ENCODE measurements at places on chromosomes 1 and 21.

- DNase-seq = no peak
Measured at GRCh38 chr1:2404890-2405511, 7.4 kb downstream of the PEX10 start.

DNA sequence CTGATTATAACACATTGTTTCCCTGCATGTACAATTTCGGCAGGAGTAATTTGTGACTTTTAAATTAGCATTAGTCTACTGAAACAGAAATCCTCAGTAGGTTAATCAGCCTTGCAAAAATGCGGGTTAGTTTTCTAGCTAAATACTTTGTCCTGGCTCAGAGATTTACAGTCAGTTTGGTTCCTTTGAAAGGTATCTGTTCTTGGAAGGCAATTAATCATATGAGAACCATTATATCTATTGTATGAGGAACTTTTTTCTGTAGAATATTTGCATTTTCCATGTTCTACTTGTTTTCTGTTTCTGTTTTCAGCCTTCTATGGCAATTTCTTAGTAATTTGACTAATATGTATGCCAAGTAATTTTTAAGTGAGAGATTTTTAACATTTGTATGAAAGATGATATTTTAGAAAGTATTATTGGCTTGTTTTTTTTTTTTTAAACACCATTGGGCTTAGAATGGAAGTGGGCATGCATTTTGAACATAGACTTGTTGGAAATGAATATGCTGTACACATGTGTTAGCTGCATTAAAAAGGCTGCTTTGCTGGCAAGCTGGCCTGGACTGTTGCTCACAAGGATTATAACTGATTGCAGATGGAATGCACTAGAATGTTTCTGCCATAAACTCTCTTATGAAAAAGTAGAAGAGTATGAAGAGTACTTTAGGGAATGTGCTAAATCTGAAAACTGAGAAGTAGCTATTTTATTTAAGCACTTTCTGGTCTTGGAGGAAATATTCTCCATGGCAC, 26.2 kb downstream of the KIF1B start:
- DNase-seq = no peak

DNA sequence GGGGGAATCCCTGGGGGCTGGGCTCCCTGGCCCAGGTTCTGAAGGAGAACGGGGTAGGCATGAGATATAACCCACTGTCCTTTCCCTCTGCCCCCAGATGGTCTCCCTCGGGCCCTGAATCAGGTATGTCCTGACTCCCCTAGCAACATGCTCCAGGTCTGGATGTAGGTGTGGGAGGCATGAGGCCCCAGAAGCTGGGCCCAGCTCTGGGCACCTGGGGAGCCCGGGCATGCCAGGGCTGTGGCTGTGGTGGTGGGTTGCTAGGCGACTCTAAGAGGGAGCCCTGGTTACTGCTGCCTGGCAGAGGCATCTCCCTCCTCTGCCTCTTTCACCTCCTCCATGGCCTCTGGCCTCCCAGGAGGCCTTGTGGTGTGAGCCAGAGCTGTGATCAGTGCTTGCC, 16.2 kb downstream of the FOXO6 start:
- DNase-seq = no peak

GRCh38 chr1:231046730-231047395, 6.8 kb upstream of the FAM89A start:
- DNase-seq = no peak

GRCh38 chr1:97524211-97524610, 396.6 kb downstream of the DPYD start:
- no peak for DNase-seq

DNA sequence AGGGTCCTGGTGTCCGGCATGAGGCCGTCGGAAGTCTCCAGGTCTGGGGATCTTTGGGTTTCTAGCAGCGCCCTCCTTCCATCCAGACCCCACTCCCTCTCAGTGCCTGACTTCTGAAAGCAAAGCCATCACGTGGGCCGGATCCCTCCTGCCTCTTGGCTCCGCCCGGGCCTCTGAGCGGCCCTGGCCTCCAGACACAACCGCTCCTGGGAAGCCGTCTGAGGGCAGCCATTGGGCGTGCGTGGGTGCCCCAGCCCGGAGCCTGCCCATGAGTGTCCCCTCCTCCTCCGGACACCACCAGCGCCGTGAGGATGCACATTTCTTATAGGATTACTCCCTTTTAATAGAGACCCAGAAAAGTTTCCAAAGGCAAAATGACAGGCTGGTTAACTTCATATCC, 137.0 kb upstream of the ARHGEF16 start:
- DNase-seq = no peak

- DNase-seq = no peak
Measured at GRCh38 chr1:174682419-174683008, 234.8 kb downstream of the GPR52 start.

DNA sequence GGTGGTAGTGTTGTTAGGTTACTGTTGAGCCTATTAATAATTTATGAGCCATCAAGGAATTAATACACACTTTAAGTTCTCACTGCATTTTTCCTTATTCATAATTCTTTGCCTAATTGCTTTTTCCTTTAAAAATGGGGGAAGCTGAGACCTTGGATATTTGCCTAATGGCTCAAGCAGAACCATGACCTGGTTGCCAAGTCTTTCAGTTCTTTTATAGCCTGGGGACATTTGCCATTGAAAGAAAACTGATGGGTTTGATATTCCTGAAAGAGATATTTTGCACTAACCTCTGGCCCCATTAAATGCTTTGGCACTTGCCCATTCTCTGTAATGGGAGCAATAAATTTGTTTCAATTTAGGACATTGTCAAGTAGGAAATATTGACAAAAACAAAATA, 18.5 kb upstream of the LRRC53 start:
- DNase-seq = no peak

GRCh38 chr1:58456470-58456869, 90.1 kb downstream of the OMA1 start:
- DNase-seq = no peak

DNA sequence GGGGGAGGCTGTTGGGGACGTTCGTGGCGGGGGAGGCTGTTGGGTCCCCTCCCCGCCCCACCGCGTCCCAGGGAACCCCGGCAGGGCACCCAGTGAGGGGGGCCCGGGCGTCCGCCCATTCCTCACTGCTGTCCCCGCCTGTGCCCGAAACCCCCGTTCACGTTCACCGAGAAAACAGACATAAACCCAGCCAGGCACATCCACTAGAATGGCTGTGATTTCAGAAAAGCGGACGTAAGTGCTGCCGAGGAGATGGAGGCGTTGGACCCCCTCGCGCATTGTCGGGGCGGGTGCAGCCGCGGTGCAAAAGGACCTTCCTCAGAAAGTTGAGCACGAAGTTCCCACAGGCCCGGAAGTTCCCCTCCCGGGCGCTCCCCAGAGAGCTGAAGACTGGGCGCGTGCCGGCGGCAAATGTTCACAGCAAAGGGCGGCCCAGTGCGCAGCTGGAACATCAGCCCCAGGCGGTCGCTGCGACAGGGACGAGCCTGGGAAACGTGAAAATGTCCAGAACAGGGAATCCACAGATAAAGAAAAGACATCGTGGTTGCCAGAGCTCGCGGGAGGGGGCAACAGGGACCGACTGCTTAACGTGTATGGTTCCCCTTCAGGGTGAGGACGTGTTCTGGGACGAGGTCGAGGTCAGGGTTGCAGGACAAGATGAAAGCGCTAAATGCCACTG, 18.5 kb upstream of the SAMD11 start:
- DNase-seq = no peak

DNA sequence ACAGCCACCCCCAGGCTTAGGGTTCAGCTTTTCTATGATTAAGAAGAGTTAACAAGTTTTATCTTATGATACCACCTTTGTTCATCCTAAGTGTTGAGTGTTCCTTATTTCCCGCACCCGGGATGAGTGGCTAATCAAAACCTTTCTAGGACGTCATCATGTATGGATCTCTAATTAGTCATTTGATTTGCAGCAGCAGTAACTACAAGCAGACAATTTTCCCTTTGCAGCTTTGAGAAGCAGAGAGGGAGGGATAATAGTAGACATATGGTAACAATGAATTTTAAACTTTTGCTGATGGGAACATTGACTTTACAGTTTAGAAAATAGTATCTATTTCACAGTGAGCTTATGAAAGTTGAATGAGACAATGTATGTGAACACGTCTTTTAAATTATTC, 30.8 kb upstream of the SLC35F3 start:
- DNase-seq = no peak

DNA sequence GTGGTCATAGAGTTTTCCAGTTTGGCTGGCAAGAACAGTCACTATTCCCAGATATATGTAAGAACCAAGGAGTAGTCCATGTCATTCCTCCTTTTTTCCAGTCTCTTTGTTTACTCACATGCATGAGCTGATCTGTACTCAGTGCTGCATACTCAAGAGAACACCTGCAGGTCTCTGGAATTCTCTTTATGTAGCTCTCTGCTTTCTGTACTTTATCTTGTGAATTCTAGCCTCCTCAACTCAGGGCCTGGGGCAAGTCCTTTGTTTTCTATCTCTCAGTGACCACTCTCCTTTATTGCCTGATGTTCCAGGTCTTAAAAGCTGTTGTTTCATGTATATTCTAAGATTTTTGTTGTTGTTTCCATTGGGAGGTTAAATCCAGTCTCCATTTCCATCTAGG, 478.9 kb downstream of the DPYD start:
- DNase-seq = no peak

- DNase-seq = no peak
Measured at GRCh38 chr1:194040496-194040895, 854.1 kb upstream of the B3GALT2 start.

- DNase-seq = no peak
Measured at GRCh38 chr1:198068285-198068684, 88.5 kb upstream of the NEK7 start.

- DNase-seq = no peak
Measured at GRCh38 chr1:205998457-205999241, 4.5 kb downstream of the RAB7B start.

DNA sequence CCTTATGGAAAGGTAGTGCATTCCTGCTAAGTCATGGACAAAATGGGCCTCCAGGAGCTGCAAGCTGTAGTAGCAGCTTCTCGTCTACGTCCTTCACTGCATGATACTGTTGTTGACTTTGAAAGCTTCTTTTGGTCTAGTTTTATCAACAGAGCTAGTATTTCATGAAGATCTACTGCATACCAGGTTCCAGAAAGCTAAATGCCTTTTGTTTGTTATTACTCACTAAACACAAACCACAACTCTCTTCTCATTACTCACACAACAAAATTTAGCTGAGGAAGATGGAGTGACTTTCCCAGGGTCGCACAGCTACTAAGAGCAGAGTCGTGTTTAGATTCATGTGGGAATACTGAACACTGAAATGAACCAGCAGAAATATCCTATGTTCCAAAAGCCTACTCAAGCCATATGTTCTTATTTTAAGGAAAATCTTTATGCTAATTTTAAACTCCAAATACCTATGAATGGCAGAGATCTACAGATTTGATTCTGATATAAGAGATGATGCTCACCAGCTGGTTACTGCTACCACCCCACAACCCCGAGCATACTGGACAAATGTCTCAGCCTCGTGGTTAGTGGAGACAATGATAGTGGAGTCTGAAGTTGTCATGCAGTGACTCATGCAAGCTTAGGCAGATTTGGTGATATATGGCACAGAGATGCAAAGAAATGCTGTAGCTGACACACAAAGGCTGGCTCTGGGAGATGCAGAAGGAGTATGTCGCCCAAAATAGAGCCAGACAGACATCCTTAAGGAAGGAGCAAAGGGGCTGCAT, 20.6 kb downstream of the PGBD2 start:
- DNase-seq = no peak

- DNase-seq = no peak
Measured at GRCh38 chr1:99503276-99503747, 142.6 kb upstream of the PALMD start.

GRCh38 chr1:34771573-34772371, 9.2 kb upstream of the GJB3 start:
- DNase-seq = no peak

DNA sequence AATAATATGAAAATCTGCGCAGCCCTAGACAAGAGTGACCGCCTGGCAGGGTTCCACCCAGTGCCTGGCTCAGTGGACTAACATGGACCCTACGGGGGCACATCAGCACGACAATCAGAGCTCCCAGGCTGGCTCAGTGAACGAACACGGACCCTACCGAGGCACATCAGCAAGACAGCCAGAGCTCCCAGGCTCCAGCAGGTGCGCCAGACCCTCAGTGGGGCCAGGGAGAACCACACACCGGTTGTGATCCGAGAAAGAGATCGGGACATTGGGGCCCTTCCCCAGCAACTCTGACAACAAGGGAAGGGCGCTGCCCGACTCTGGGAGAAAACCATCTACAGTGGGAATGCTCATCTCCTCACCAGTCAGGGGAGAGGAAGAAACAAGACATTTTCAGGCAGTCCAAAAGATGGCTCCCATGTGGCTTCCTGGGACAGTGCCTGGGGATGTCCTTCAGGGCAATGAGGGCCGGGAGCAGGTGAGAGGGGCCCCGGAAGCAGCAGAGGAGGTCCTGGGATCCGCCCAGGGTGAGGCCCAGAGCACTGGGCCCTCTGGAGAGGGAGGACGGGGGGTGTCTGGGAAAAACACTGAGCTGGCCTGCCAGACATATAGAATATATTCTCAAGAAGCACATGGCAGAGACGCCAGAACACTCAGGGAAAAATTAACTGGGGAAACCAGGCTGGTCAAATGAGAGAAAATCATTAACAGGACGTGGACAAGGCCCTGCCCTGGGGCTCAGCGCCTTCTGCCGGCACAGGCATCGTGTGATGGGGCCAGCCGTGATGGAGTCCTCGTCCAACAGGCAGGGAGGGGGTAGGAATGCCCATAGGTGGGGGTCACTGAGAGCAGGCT, 4.8 kb downstream of the ARHGEF16 start:
- no peak for DNase-seq

DNA sequence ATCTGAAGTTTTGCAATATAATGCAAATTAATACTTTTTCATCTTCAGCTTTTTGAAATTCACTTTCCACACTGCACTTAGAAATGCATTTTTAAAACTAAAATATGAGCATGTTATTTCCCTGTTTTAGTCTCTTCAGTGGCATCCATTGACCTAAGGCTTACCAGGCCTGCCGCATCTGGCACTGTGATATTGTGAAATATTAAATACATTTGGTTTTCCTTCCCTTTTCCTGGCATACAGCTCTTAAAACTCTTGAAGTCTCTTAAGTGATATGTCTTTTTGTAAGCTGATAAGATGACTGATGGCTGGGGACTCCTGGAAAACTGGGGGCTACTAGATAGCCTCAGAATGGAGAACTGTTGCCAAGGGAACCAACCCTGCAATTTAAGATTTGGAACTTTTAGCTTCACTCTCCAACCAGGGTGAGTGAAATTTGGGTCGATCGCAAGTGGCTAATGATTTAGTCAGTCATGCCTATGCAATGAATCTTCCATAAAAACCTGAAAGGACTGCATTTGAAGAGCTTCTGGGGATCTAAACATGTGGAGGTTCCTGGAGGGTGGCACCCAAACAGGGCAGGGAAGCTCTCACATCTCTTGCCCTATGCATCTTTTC, 75.5 kb upstream of the PDC start:
- DNase-seq = no peak

DNA sequence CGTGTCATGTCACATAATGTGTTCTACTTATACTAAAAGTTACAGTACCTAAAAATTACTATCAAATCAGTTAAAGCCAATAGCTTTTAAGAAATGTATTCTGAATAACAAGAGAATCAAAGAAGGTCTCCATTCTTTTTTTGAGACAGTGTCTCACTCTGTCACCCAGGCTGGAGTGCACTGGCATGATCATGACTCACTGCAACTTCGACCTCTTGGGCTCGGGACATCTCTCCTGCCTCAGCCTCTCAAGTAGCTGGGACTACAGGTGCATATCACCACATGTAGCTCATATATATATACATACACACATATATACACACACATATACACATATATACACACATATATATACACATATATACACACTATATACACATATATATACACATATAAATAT, 20.1 kb downstream of the COP1 start:
- DNase-seq = no peak

Measured in activated gamma-delta T cell treated with Interleukin-2 at 50 U/mL for 16 hours (primary cell).